ENCODE measurements at places on chromosomes 7 and 10. TPM values are rescaled to one million over a fixed set of nuclear protein-coding genes. Genes with fewer than 3 reads are reported as not detected.

DNA sequence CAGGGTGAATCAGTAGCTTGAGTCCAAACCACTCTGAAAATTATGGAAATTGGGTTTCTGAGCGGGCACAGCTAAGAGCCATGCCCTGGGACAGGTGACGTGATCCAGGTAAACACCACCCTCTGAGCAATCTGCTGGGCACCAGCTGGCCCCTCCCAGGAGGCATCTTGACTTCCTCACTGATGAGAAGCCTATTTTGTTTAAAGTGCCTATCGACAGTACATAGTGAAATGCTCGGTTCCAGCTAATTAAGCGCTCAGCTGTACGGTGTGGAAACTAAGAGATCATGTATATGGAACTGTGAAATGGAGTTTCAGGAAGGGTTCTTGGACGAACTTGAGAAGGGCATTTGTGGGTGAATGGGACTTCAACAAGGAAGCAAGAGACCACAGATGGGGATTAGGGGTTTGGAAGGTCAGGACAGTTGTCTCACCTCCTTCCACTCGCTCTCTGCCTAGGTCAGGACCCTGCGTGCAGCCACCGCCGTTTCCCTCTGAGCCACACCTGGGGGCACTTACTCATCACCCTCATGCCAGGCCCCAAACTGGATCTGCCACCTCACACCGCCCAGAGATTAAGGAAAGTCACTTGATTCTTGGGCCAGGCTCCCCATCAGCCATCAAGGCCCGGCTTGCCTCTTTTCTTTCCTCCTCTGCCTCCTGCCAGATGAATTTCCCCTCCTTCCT lies 3.2 kb downstream of the ITPRIP start:
- DNase-seq = no peak

Gene NACAD
- 5.5 TPM for total RNA-seq

Gene CPEB3
- 22.0 TPM for total RNA-seq

- no peak for DNase-seq
These were observed 30.5 kb upstream of the SFTPD start for GRCh38 chr10:79979310-79979975.

GRCh38 chr7:150927956-150928344 lies 50.2 kb downstream of the KCNH2 start:
- DNase-seq = no peak

DNA sequence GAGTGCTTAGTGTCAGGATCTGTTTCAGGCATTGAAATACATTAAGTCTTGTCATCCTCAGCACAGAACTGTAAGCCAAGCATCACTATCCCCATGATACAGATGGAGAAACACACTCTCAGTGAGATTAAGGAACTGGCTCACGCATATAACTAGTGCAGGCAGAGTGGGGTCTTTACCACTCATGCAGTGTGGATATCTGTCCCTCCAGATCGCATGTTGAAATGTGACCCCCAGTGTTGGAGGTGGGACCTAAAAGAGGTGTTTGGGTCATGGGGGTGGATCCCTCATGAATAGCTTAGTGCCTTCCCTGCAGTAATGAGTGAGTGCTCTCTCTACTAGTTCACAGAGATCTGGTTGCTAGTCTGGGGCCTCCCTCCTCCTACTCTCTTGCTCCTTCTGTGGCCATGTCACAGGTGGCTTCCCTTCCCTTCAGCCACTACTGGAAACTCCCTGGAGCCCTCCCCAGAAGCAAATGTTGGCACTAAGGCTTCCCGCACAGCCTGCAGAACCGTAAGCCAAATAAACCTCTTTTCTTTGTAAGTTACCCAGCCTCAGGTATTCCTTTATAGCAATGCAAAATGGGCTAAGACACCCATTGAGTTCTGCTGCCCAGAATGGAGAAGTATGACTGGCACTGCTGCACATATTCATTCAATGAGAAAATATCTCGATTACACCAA lies 31.8 kb upstream of the MSMB start:
- no peak for DNase-seq

Gene TBX20
- total RNA-seq = not detected

DNA sequence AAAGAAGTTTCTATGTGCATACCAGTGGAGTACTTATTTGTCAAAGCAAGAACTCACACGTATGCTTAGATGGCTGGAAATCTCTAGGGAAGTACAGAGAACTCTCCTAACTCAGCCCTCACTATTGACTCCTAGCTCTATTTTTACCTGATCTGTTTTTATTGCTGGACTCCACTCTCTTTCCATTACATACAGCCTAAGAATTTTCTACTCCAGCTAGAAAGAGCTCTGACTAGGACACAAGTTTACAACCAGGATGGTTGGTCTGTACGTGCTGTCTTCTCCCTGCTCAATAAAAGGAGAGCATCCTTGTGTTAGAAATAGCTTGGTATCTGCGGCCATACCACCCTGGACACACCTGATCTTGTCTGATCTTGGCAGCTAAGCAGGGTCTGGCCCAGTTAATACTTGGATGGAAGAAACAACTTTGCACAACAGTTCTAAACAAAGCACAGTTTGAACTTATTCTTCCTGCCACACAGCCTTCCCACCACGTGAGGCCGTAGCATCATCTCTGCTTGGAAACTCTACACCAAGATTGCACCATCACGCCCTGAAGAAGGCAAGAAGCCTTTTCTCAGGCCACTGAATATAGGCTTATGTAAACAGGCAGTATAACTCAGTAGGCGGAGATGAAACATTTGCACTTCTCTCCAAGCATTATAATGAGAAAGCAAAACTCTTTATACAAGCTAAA lies 50.7 kb downstream of the KCNMA1 start:
- no peak for DNase-seq

Gene ASB13
- total RNA-seq = 14.2 TPM

Gene ASAH2B
- 9.8 TPM for total RNA-seq

DNA sequence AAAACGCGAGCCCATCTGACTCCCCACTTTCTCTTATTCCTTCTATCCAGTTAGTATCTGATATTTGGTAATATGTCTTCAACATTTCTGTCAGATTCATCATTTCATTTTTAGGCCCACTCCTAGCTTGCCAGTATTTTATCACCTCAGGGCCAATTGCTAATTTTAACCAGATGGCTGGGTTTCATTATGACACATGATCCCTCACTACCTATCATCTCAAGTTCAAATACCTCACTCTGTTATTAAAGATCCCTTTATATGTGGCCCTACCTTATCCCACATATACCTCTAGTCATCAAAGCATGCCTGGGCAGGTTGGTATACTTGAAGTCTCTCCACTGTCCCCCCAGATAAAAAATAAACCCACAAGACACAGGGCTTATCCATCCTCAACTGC lies 104.9 kb downstream of the RNLS start:
- no peak for DNase-seq

- no peak for DNase-seq
These were observed 226.0 kb downstream of the KIAA1217 start for GRCh38 chr10:24434961-24435360.

DNA sequence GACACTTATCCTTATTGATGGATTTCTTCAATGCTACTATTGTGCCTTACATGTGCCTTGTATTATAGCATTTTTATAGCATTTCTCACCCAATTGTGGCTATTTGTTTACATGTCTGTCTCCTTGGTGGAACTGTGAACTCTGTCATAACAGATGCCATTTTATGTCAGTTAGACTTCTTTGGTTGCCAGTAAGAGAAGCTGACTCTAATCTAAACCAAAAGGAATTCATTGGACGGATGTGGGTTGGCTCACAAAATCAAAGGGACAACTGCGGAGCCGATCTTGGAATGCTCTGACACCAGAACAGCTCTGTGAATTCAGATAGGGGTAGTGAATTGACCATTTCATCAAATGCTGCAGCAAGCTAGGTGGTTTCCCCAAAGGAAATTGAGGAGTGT lies 15.0 kb downstream of the GARIN1A start:
- no peak for DNase-seq

- DNase-seq = no peak
These were observed 146.9 kb downstream of the EVX1 start for GRCh38 chr7:27389496-27389895.

DNA sequence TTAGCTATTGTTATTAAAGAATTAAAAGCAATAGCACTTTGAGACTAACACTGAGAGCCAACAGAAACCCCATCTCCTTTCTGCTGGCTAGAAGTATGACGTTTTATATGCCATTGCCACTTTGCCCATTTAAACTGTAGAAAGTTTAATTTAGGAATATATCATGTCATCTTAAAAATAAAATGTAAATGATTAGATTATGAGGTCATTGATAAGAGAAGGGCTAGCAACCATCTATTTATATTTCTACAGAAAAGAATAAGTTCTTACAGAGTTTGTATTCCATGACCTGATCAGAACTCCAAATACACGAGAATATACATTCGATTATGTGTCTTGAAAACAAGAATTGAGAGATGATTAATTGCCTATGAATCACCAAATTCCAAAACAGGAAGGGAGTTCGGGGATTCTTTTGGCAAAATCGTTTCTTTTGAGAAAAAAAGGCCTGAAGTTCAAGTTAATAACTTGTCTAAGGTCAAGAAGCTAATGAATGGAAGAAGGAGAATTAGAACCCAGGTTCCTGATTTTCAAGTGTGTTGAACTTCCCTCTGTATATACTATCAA lies 227.0 kb downstream of the TRIL start:
- no peak for DNase-seq

Gene GJD4
- not detected for total RNA-seq

Gene EN2
- total RNA-seq = not detected

DNA sequence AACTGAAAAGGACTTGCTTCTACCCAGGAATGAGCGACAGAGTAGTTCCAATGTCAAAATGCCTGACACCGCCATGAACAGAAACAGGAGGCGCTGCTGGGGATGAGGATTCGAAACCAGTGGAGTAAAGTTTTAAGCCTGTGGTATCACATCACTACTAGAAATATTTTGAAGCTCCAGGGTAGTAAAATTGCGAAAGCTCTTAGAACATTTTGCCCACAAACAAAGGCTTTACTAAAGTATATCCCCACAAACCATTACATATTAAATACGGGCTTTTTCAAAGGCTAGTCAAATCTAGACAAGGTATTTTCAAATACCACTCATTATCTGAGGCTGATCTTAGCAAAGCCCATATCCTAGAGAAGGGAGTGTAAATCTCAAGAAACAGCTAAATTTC lies 2.4 kb downstream of the PRDX3 start:
- DNase-seq = no peak

GRCh38 chr7:156192921-156193320 lies 380.7 kb upstream of the SHH start:
- no peak for DNase-seq

Gene TMEM139
- total RNA-seq = 0.31 TPM

Gene DLX6
- 0.62 TPM for total RNA-seq

DNA sequence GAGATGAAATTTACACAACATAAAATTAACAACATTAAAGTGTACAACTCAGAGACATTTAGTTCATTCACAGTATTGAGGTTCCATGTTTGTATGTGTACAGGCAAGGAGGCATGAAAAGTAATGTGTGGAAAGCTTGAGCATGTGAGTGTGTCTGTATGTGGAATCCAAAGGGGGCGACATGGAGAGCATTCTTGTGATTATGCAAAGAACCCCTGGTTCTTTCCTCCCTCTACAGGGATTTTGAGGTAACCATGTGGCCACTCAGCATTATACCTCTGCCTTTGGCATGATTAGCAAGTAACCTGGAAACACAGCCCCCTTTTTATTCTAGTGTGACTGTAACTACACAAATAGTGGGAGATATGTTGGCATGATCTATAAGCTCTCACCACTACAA lies 21.0 kb downstream of the OR2F1 start:
- no peak for DNase-seq

DNA sequence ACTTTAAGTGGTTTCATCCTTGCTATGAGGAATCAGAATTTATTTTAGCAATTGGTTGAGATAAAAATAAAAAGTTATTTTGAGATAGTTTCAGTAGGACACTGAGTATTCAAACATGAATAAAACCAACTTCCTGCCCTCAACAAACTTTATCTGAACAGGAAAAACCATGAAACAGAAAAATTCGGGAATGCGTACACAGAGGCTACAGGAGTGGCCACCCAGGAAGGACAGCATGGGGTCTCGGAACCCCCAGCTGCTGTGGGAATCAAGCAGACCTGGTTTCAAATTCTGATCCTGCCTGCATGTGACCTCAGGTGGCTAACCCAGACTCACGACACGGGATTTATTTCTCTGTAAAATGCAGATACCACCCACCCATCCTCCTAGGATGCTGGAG lies 49.0 kb upstream of the GRID1 start:
- DNase-seq = no peak

Gene MSMB
- total RNA-seq = not detected

Gene DYDC2
- 1.4 TPM for total RNA-seq

GRCh38 chr10:11521860-11522259 lies 89.6 kb downstream of the USP6NL start:
- no peak for DNase-seq

Gene LAMB1
- total RNA-seq = 31.4 TPM

Gene HSPA14
- total RNA-seq = 14.8 TPM

DNA sequence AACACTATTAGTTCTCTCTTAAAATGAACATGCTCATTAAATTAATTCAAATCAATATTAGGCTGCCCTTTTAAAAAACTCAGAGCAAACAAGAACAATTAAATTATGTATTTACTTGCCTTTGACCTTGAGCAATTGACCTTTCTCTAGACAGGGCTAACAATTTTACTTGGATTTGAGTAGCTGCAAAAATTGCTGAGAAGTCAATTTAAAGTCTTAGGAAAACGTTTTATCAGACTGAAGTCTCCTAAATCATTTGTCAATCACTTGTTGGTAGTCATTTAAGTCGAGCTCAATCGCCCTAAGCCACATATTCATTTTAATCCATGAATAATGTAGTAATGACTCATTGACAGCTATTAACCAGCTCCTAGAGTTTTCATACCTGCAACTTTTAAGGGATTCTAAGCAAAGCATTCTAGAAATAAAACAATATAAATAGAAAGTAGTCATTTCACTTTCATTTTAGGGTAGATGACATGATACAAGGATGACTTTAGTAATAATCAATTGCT lies 84.9 kb upstream of the SEC61G start:
- DNase-seq = no peak

- DNase-seq = no peak
These were observed 13.2 kb upstream of the MAP3K8 start for GRCh38 chr10:30420766-30421165.

Gene ASZ1
- total RNA-seq = not detected

Gene STEAP2
- total RNA-seq = 2.3 TPM

DNA sequence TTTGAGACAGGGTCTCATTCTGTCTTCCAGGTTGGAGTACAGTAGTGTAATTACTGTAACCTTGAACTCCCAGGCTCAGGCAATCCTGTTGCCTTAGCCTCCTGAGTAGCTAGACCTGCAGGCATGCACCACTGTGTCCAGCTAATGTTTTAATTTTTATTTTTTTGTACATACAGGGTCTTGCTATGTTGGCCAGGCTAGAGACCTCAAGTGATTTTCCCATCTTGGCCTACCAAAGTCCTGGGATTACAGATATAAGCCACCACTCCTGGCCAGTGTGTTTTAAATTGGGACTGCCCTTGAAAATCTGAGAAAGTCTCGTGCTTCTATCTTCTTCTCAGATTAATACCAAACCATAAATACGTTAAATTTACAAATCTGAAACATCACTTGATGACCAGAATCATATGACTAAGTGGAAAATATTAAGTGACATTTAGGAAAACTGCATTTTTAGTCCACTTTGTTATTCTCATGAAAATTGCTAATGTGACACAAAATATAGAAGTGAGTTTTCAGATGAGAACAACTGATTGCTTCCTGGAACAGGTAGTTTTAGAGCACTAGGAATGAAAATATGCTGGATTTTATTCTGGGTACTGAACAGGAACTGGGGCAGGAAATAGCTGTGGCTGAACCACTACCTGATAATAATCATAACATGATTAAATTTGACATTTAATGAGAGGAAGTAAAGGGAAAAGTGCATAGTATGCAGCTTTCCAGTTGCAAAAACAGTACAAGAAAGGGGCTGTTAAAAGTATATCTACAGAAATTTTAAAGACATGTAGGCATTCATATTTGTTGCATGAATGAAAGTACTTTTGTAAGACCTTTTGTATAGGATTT lies 4.2 kb downstream of the PHTF2 start:
- no peak for DNase-seq

Gene MNX1
- total RNA-seq = not detected
